ENCODE measurements at places on chromosomes 3 and 15. TPM values are rescaled to one million over a fixed set of nuclear protein-coding genes. Genes with fewer than 3 reads are reported as not detected.

The RAB6B gene
- 4.2 TPM for total RNA-seq

The RNU5B-1 gene
- total RNA-seq = not detected

The CCR9 gene
- not detected for total RNA-seq

The SSUH2 gene
- not detected for total RNA-seq

The SIDT1 gene
- total RNA-seq = 0.20 TPM

The GOLGA8S gene
- total RNA-seq = 0.10 TPM

The UNC13C gene
- total RNA-seq = under 0.01 TPM

The COL6A5 gene
- total RNA-seq = not detected

The MGLL gene
- total RNA-seq = 77.0 TPM

The EBLN2 gene
- 4.2 TPM for total RNA-seq

The GOLGA8B gene
- total RNA-seq = 14.3 TPM

The DOCK3 gene
- total RNA-seq = 0.30 TPM

The DNASE1L3 gene
- 0.07 TPM for total RNA-seq

The LRRC3B gene
- total RNA-seq = not detected

The NIT2 gene
- 18.3 TPM for total RNA-seq

The TM4SF1 gene
- 726 TPM for total RNA-seq

The LSM3 gene
- total RNA-seq = 2.3 TPM

The INO80 gene
- total RNA-seq = 24.1 TPM

The DHFR2 gene
- 4.4 TPM for total RNA-seq

The CACNA1D gene
- 0.07 TPM for total RNA-seq

The DGKG gene
- 1.2 TPM for total RNA-seq

The SLC6A1 gene
- total RNA-seq = 0.10 TPM

The ERICH6 gene
- 0.03 TPM for total RNA-seq

The CDHR4 gene
- total RNA-seq = 0.07 TPM

The INSYN1 gene
- total RNA-seq = 3.3 TPM

The POPDC2 gene
- total RNA-seq = 0.33 TPM

The MAP2K5 gene
- 11.2 TPM for total RNA-seq

The ASB14 gene
- not detected for total RNA-seq

The TRIM42 gene
- total RNA-seq = not detected

The TGM4 gene
- total RNA-seq = not detected

The SPINK8 gene
- not detected for total RNA-seq

The FOXP1 gene
- 64.8 TPM for total RNA-seq

The FSTL1 gene
- total RNA-seq = 1,906 TPM

The TTLL13 gene
- total RNA-seq = not detected

The ACAP2 gene
- total RNA-seq = 56.1 TPM

The PRTG gene
- 0.78 TPM for total RNA-seq

The LYZL4 gene
- not detected for total RNA-seq

The MYL3 gene
- not detected for total RNA-seq

The ALPK3 gene
- total RNA-seq = 26.4 TPM

The SKOR1 gene
- 0.17 TPM for total RNA-seq

The IDH2 gene
- total RNA-seq = 61.6 TPM

The CORO2B gene
- 32.9 TPM for total RNA-seq

Data from smooth muscle cell of the pulmonary artery (primary cell).